Prostate gland (tissue), 2 donors: ENCODE measurements at places on chromosomes 7 and 10. TPM values are rescaled to one million over a fixed set of nuclear protein-coding genes. Genes with fewer than 3 reads are reported as not detected.
A peak's percentile ranks its signal among the peaks of the same experiment; 100 is the strongest.

GRCh38 chr10:23146258-23146657 lies 45.9 kb upstream of the PTF1A start:
- H3K27me3 ChIP-seq = no peaks in the 10 kb centered on the region
- H3K36me3 ChIP-seq = no peaks in the 10 kb centered on the region
- no peak for DNase-seq
- H3K4me1 ChIP-seq = no peaks in the 10 kb centered on the region
- no peak overlapping the region for H3K4me3 ChIP-seq

GRCh38 chr7:69365651-69366192 lies 232.6 kb upstream of the AUTS2 start:
- H3K27me3 ChIP-seq = no peaks in the 10 kb centered on the region
- H3K36me3 ChIP-seq = no peaks in the 10 kb centered on the region
- H3K4me1 ChIP-seq = no peaks in the 10 kb centered on the region

DNA sequence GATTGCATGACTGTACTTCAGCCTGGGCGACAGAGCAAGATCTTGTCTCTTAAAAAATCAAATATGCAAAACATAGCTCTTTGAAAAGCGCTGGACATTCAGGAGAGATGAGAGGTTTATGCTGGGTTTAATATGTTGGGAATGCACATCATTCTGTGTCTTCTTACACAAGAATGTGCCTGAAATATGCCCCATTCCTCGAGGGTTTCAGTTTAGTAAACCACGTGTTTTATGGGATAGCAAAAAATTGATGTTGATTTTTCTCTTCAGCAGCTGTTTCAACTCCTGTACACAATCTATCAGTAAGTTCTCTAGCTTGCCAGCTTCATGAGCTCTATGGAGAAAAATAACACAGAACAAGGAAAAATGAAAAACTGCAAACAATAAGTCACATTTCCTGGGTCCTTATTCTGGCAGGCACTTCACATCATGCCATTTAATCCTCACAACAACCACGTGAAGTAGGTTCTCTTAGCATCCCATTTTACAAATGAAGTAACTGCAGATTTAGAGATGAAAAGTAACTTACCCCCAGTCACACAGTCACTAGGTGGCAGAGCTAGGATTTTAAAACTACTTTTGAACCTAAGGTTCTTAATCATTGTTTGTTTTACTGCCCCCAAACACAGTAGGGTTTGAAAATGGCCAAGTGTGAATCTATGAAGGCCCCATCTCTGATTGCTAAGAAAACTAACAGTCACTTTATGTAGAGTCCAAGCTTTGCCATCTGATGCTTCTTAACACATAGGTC lies 423.6 kb downstream of the PHTF2 start:
- H3K27ac ChIP-seq = no peak overlapping the region
- no peaks in the 10 kb centered on the region for H3K27me3 ChIP-seq
- H3K36me3 ChIP-seq = no peaks in the 10 kb centered on the region
- H3K4me3 ChIP-seq = no peak overlapping the region

- no peaks in the 10 kb centered on the region for H3K36me3 ChIP-seq
- DNase-seq = no peak
- no peak overlapping the region for H3K27ac ChIP-seq
Measured at GRCh38 chr10:126013489-126014281, 117.3 kb downstream of the FANK1 start.

DNA sequence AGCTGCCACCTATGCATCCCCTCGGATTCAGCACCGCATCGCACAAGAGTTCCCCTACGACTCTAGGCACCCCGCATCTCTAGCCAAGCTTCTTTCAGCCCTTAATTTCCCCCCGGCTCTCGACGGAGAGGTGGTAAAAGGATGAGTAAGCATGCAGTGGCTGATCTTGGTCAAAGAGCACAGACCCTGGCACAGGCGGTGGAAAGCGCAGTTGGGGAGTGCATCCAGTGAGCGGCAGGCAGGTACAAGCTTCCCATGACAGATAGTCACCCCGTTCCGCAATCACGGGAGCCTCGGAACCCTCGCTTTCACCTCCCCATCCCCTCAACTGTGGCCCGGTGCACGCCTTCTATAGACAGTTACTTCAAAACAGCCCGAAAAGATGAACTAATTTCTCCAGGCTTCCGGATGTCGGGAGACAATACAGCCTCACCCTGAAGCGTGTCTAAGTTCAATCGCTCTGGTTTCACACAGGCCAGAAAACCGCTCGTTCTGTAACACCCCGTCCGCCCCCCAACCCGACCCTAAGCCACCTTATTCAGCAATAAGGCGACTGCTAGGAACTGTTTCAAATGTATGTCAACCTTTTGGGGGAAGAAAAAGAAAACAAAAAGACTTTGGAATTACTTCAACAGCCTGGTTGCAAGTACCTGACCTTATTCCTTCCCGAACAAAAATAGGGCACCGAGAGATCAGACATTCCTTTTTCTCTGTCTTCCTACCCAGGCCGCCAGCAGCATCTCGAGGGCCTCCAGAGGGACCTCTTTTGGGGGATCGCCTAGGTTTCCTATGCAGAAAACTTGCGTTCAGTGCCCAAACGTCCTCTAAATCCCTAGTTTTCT lies 1.4 kb downstream of the RHEB start:
- H3K36me3 ChIP-seq = no peaks in the 10 kb centered on the region
- H3K27ac ChIP-seq = peak overlapping the region; percentile 99
- H3K27me3 ChIP-seq = no peaks in the 10 kb centered on the region

GRCh38 chr7:162632-163297 lies 29.6 kb upstream of the FAM20C start:
- no peak overlapping the region for H3K4me3 ChIP-seq
- H3K4me1 ChIP-seq = peaks cover 6% of the 10 kb centered on the region
- H3K36me3 ChIP-seq = no peaks in the 10 kb centered on the region
- DNase-seq = no peak

- no peak overlapping the region for H3K27ac ChIP-seq
- no peak overlapping the region for H3K4me3 ChIP-seq
- no peaks in the 10 kb centered on the region for H3K36me3 ChIP-seq
- DNase-seq = no peak
Measured at GRCh38 chr7:31014826-31015225, 37.3 kb upstream of the ADCYAP1R1 start.

- no peak for DNase-seq
- peaks cover 94% of the 10 kb centered on the region for H3K27me3 ChIP-seq
- no peak within 1 kb of the TSS for H3K4me3 ChIP-seq
- no peaks in the 10 kb centered on the region for H3K36me3 ChIP-seq
- H3K27ac ChIP-seq = no peak within 1 kb of the TSS
Measured at GRCh38 chr10:99532687-99533495, at the start of gene NKX2-3. TSS of gene NKX2-3 (plus strand) at chr10:99532942. CDS start at chr10:99533132, 190 bp downstream.

- no peak for DNase-seq
- H3K4me1 ChIP-seq = no peaks in the 10 kb centered on the region
- H3K27ac ChIP-seq = no peak overlapping the region
- no peaks in the 10 kb centered on the region for H3K27me3 ChIP-seq
Measured at GRCh38 chr7:23808421-23808820, 98.4 kb downstream of the STK31 start.

- H3K27me3 ChIP-seq = no peaks in the 10 kb centered on the region
- H3K27ac ChIP-seq = no peak overlapping the region
- no peaks in the 10 kb centered on the region for H3K4me1 ChIP-seq
Measured at GRCh38 chr7:33831389-33832141, 73.8 kb upstream of the BMPER start.

DNA sequence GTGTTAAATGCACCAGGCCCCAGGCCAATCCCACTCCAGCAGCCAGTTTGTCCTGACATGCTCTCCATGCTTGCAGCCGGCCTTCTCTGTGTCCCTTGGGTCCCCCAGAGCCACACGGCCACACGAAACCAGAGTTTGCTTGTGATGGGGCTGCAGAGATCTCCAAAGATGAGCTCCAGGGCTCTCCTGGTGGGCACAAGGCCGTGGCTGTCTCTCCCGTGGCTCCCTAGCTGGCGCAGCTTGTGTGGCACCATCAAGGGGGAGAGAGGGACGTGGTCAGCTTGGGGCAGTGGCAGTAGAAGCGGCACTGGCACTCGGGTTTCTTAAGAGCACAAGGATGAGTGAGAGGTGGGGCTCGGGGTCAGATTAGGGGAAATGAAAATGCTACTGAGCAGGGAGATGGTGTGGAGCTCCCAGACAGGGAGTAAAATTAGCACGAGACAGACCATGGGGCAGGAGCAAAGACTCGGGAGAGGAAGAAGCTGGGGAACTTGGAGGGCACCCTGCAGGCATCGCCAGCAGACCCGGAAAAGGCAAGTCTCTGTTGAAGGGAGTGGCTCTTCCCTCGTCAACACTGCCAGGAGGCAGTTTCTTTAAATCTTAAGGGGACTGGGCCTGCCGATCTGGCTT lies 572.5 kb upstream of the FOXK1 start:
- no peak overlapping the region for H3K4me3 ChIP-seq
- H3K4me1 ChIP-seq = no peaks in the 10 kb centered on the region
- H3K27me3 ChIP-seq = no peaks in the 10 kb centered on the region
- no peak for DNase-seq
- no peak overlapping the region for H3K27ac ChIP-seq
- H3K36me3 ChIP-seq = no peaks in the 10 kb centered on the region

DNA sequence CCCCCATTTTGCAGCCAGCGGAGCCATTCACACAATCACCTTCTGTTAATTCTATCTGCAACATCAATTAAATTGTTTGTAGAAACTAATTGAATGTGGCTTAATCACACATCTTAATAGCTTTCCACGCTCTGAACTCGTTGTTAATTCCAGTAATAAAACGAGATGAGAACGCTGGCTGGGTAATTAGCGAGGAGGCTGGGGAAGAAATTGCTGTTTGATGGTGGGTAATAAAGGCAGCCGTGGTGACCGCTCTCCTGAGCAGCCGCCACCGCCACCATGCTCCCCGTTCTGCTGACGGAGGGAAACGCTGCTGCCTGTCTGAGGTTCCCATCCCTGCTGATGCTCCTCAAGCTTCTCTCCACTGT lies 36.3 kb downstream of the GBX1 start:
- DNase-seq = no peak
- H3K4me1 ChIP-seq = no peaks in the 10 kb centered on the region
- no peak overlapping the region for H3K4me3 ChIP-seq
- peaks cover 20% of the 10 kb centered on the region for H3K36me3 ChIP-seq
- no peak overlapping the region for H3K27ac ChIP-seq

Gene RHEB
- 63.1 TPM for total RNA-seq

Gene RPEL1
- not detected for total RNA-seq

Gene RBP3
- not detected for total RNA-seq

Gene FXYD4
- not detected for total RNA-seq

Gene MUC12
- 4.0 TPM for total RNA-seq

Gene ERVW-1
- total RNA-seq = 1.8 TPM

Gene PRPS1L1
- 2.7 TPM for total RNA-seq

Gene GIMAP2
- 16.1 TPM for total RNA-seq

Gene KIAA1549
- total RNA-seq = 3.7 TPM

Gene MMRN2
- total RNA-seq = 24.6 TPM
